ENCODE measurements at places on chromosomes 5 and 9.

GRCh38 chr9:13131416-13131815, 148.1 kb downstream of the MPDZ start:
- DNase-seq, result peak; percentile 84

DNA sequence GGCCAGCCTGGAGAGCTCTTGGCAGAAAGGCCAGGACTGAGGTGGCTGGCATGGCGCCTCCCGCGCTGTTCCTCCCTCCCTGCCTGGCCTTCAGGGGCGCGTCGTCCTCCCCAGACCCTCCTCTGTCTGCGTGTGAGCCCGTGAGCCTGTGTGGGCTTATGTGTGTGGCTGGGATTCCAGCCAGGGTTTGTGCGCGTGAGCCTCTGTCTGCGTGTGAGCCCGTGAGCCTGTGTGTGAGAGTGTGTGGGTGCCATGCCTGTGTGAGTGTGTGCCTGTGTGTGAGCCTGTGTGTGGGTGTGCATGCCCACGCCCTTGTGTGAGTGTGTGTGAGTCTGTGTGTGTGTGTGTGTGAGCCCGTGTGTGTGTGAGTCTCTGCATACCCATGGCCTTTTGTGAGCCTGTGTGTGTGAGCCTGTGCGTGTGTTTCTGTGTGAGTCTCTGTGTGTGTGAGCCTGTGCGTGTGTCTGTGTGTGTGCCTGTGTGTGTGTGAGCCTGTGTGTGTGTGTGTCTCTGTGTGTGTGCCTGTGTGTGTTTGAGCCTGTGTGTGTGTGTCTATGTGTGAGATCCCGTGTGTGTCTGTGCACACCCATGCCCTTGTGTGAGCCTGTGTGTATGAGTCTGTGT, 13.0 kb downstream of the RXRA start:
- DNase-seq, result no peak

DNA sequence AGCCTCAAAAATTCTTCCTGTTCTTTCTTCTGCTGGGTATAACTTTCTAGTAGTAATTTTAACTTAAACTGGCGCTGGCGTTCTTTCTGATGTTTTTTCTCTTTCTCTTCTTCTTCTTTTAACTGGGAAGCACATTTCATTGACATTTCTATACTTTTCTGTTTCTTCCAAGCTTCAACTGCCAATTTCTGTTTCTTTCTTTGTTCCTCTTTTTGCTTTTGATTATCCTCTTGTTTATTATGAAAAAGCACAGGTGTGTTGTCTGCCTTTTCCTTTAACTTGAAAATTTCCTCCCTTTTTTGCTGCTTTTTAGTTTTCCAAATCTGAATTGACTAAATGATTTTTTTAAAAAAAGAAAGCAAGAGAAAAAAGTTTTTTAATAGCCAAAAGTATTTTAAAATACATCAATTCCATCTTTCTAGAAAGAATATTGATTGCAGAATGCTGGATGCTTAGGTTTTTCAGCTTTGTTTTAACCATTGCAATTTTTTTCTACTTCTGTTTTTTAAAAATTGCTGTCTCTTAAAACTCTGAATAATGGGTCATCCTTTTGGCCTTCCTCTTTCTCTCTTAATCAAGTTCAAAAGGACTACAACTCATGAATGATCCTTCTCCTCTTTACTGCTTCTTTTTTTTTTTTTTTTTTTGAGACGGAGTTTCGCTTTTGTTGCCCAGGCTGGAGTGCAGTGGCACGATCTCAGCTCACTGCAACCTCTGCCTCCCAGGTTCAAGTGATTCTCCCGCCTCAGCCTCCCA, 8.8 kb upstream of the PGGT1B start:
- no peak for DNase-seq

GRCh38 chr5:64585646-64586045, 79.8 kb downstream of the RGS7BP start:
- no peak for DNase-seq

GRCh38 chr9:114203410-114204140, 48.2 kb downstream of the COL27A1 start:
- DNase-seq, result peak; percentile 25
